ENCODE measurements at places on chromosomes 12 and 14.

DNA sequence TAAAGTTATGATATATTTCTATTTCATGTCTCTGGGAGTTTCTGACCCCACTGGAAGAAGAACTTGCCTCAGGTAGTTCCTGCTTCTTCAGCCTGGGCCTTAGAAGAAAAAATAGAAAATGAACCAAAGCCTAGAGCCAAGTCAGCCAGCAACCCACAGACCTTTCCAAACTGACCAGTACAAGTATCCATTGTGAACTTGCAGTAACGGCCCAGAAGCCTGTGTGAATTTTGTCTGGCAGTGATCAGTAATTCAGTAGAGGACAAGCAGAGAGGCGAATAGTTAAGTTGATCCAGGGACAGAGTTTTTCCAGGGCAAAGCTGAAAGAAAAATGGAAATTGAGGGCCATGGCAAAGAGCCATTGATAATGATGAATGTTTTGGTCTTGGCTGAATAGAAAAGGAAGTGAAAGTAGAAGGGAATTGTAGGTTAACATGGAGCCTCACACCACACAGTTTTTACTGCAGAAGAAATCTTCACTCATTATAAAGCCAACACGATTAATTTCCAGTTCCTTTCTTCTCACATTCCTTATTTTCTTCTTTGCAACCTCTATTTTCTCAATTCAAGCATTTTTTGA lies 311.8 kb downstream of the BTG1 start:
- no peak for DNase-seq

GRCh38 chr14:61573321-61573720 lies 122.0 kb upstream of the HIF1A start:
- DNase-seq: no peak

- no peak for DNase-seq
Observed at GRCh38 chr12:10027311-10027710, 3.2 kb upstream of the CLEC9A start.

DNA sequence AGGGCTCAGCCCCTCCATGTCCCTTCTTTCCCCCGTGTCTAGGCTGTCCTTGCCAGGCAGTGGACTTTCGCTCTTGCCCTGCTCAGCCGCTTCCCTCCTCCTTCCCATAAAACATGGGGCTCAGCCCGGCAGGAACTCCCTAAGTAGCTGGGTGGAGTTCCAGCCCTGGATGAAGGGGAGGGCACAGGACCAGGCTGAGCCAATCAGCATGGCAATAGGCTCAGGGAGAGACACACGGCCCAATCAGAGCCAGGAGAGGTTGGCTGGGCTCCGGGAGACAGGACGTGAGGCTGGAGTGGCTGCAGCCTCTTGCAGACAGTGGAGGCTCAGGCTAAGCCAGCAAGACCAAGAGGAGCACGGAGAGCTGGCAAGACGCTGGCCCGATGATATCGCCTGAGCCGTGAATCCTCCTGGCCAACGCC lies 54.3 kb downstream of the GALNT9 start:
- DNase-seq: no peak

- DNase-seq: no peak
Observed at GRCh38 chr14:21088687-21089086, 9.8 kb downstream of the ZNF219 start.

DNA sequence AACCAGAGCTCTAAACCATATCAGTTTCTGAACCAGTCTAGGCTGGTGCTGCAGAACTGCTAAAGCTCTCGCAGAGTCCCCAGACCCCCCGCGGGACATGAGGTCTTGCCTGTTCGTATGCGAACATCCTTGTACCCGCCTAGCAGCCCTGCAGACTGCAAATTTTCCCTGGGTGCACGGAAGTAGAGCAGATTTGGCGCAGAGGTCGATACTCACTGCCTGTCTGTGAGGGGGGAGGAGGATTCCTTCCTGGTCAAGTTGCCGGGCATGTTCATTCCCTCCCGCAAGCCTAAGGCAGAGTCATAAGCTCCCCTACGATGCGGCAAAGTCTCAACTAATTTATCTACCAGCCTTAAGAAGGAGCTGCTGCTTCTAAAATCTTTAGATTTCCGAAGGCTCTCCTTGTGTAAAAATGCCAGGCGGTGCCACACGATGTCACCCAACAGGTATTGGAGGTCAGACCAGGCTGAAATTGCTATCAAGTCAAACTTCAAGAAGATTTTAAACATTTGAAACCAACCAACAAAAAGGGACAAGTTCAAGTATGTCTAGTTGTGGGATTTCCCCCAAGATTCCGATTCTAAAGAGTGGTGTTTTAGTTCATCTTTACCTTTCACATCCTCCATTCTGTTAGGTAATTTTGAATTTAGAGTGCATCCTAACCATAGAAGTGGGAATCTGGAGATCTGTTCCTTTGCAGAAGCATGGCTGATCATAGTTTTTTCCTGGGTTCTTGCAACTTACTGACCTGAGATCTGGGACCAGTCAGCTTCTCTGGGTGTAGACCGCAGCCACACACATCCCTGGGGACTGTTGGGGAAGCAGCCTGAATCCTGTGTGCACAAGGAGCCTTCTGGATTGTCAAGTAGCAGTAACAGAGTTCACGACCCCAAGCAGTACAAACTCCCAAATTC lies 1.6 kb upstream of the PAX9 start:
- no peak for DNase-seq

DNA sequence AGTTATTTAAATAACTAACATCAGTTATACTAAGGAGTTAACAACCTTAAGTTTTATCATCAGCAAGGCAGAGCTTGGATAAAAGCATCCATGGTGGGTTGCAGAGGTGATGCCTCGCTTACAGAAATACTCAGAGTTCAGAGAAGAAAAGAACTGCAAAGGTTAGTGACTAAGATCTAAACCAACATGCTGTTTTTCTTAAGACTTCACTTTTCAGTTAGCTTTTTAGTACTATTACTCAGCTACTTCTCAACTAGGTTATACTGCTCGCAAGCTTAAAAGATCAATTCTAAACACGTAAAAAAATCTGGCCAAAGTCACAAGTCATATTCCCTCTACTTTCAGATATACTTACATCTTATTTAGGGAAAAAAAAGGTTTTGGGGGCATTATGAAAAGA lies 2.8 kb downstream of the PPP1CC start:
- DNase-seq: no peak

- DNase-seq: no peak
Observed at GRCh38 chr14:59510001-59510400, 25.7 kb downstream of the JKAMP start.

GRCh38 chr14:105068818-105069217 lies 3.6 kb upstream of the GPR132 start:
- no peak for DNase-seq

DNA sequence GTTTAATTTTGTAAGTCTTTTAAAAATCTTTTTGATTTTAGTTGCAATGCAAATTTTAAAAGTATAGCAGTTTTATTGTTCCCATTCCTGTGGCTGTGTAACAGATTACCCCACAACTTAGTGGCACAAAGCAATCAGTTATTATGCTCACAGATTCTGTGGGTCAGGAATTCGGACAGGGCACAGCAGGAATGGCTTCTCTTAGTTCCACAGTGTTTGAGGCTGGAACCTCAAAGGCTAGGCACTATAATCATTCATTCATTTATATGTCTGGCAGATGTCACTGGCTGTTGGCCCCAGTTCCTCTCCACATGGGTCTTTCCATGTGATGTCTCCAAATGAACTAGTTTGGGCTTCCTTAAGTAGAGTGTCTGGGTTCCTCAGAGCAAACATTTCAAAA lies 193.3 kb downstream of the RAD51B start:
- no peak for DNase-seq

DNA sequence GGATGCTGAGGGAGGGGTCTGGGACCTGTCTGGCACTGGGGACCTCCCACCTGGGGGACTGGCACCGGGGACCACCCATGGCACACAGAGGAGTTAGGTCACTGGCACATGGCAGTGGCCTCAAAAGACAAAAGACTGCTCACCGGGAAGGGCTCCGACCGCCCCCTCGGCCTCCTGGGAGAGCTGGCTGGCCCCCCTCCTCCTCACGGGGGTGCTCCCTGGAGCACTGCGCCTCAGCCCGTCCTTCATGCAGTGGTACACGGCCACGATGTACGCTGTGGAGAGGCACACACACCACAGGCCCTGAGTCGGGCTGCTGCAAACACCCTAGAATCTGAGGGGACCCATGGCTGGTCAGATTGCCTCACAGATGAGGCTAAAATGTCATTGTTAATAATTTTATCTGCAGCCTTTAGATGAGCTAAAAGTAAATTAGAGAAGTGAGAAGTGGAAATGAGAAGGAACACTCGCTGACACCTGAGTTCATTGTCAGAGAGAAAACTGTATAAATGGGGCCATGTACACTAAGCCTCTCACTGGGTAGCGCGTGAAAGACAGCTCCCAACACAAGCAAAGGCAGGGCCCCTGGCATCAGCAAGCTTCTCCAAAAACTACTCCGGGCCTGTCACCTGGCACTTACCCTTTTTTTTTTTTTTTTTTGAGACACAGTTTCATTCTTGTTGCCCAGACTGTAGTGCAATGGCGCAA lies 14.1 kb downstream of the P2RX2 start:
- DNase-seq: no peak

GRCh38 chr14:60807971-60808370 lies 73.4 kb downstream of the MNAT1 start:
- DNase-seq: no peak

GRCh38 chr12:107035733-107036132 lies 48.8 kb upstream of the MTERF2 start:
- no peak for DNase-seq

DNA sequence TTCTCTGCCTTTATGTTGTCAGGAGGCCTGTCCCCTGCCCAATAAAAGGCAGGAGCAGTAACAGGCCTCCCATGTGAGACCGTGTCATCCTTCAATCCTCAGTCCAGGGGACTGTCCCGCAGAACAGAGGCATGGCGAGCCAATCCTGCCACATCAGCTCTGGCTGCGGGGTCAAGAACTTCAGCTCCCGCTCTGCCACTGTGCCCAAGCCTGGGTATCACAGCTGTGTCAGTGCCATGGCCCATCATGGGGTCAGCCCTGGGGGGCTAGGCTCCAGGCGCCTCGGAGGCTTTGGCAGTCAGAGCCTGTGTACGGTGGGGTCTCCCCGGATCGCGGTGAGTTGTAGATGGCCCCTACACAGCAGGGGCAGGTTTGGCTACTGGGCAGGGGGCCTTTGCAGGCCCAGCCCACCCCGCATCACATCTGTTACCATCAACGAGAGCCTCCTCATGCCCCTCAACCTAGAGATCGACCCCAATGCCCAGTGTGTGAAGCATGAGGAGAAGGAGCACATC lies 19.9 kb upstream of the KRT83 start:
- no peak for DNase-seq

DNA sequence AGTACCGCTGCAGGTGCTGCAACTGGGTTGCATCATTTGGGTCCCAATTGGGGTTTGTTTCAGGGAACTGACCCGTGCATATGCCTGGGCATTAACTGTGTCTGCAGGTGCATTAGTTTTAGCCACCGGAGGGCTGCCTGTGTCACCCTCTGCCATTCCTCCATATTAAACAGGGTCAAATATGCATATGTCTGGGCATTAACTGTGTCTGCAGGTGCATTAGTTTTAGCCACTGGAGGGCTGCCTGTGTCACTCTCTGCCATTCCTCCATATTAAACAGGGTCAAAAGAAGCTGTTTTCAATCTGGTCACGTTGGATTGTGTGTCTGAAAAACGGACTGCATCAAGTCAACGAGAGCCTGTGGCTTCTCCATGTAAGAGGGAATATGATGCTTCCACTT lies 1317.0 kb downstream of the TMEM121 start:
- DNase-seq: no peak

GRCh38 chr14:88562831-88563686 lies at the start of gene ZC3H14:
TSS of gene ZC3H14 (plus strand) at chr14:88563037. CDS start at chr14:88563134, 97 bp downstream.
- peak; percentile 90 for DNase-seq

- DNase-seq: no peak
Observed at GRCh38 chr14:89672636-89673511, 255.8 kb upstream of the FOXN3 start.

DNA sequence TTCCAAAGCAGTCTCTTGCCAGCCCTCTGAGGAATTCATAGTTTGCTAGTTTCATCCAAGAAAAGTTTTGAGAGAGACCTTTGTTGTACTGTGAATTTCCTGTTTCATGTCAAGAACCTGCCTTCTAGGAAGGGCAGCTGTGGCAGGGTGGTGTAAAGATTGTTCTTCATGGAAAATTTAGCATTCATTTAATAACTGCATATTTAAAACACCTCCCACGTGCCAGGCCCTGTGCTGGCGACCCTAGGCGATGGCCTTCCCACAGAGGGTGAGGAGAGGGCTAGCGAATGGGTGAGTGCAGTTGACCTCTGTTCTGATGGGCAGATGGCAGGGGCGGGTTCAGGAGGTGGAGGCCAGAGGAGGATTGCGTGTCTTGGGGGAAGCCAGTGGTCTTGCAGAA lies 43.2 kb downstream of the MLXIP start:
- DNase-seq: no peak

- no peak for DNase-seq
Observed at GRCh38 chr12:53208877-53209463, 1.9 kb upstream of the ITGB7 start.

DNA sequence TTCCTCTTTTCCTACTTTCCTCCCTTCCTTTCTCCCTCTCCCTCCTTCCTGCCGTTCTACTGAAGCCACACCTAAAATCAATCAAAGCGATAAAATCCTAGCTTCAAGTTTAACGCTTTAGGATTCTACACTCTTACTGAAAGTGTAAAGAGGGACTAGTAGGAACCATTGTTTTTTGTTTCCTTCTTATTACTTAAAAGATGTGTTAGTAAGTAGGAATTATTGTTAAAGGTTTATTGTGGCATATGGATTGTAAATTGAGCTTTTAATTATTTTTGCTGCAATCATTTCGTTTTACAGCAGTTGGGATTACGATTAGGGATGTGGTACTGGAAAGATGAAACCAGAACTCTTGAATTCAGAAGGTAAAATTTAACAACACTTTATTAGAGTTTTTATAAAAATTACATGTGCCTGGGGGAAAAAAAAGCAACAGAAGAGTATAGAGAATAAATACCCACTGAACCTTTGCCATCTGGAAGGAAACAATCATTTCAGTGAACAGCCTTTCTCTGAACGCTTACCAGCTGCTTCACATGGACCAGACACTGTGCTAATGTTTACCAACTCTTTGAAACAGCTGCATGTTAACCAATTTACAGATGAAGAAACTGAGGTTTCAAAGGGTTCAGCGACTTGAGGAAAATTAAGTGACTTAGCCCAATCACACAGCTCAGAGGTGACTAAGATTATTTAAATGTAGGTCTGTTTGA lies 1.0 kb downstream of the PPP1R36 start:
- DNase-seq: no peak

- DNase-seq: no peak
Observed at GRCh38 chr12:126434412-126434985, 1369.3 kb downstream of the AACS start.

DNA sequence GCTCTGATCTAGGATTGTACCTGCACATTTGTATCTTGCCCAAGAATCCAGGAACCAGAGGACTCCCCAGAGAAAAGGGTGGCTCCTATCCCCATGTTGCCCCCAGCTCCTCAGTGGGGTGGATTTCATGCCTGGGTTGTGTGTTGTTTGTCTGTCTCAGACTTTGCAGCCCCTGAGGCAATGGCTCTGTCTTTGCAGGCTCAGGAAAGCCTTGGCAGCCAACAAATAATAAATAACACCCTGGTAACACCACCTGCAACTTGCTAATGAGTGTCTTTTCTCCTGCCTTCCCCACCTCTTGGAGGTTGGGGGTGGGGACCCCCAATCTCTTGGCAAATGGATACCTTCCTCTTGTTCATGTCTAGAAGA lies 65.2 kb upstream of the CISTR start:
- no peak for DNase-seq

GRCh38 chr14:61192989-61193388 lies 88.1 kb downstream of the TMEM30B start:
- DNase-seq: no peak
